ENCODE measurements at places on chromosomes 12 and 14.

DNA sequence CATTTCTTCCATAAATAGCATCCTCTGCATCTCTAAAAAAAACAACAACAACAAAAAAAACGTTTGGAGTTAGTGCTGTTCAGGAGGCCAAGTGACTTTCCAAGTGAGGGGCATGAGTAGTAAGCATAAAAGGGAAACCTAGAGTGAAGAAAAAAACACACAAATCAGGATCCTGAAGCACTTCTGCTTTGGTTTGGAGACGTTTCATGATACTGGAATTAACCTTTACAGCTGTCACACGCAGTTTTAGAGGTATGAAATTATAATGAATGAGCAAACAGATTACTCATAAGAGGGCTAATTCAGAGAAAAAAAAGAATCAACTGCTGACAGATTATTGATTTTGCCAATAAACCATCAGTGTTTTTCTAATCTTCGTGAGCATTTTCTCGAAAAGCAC is 3.8 kb downstream of the SRSF9 start:
- DNase-seq = peak; percentile 59

GRCh38 chr14:39967885-39968284 is 535.7 kb upstream of the FBXO33 start:
- DNase-seq = no peak

DNA sequence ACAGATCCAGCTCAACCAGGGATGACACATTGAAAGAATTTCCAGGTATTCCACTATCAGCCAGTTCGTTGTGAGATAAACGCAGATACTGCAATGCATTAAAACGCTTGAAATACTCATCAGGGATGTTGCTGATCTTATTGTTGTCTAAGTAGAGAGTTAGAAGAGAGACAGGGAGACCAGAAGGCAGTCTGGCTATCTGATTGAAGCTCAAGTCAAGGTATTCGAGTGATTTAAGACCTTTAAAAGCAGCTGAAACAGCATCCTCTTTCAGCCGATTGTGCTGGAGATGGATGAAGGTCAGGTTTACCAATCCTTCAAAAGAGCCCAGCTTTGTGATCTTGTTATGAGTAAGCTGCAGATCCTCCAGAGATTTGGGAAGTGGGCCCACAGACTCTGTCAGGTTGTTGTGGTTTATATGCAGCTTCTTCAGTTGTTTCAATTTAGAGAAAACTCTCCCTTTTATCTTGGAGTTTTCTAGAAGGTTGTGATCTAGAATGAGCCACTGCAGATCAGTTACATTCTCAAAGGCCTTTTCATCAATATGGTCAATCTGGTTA is 3.0 kb downstream of the LUM start:
- no peak for DNase-seq

DNA sequence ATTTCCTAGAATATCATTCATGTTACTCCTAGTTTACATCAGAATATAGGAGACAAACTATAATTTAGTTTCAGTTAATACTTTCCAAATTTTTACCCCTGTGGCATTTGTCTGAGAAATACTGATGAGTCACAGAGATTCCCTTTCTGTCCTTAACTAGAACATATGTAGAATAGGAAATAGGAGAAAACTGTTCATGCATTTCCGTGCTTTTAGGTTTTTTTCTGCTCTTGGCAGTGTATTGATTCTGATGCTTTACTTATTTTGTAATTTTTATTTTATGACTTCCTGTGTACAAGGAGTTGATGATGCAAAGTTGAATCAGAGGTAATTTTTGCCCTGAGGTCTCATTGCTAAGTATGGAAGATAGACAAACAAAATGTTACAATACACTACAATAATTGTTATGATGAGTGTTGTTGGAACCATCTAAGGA is 23.0 kb downstream of the MNAT1 start:
- DNase-seq = peak; percentile 30

- no peak for DNase-seq
Measured at GRCh38 chr14:105283028-105283427, 17.8 kb downstream of the BRF1 start.

- DNase-seq = no peak
Measured at GRCh38 chr12:102757882-102758226, 159.2 kb downstream of the PAH start.

- DNase-seq = peak; percentile 18
Measured at GRCh38 chr14:39050389-39050788, 52.6 kb downstream of the SEC23A start.

- no peak for DNase-seq
Measured at GRCh38 chr12:39780913-39781446, 161.4 kb upstream of the ABCD2 start.

GRCh38 chr12:10901427-10901826 is 7.9 kb downstream of the TAS2R13 start:
- no peak for DNase-seq

GRCh38 chr12:97038834-97039233 is 131.8 kb downstream of the NEDD1 start:
- no peak for DNase-seq

GRCh38 chr12:56631790-56632700 is 1.9 kb upstream of the BAZ2A start:
- peak; percentile 70 for DNase-seq

GRCh38 chr14:100081997-100082625 is 16.9 kb downstream of the EVL start:
- no peak for DNase-seq

- DNase-seq = no peak
Measured at GRCh38 chr14:104587641-104588040, 8.1 kb downstream of the C14orf180 start.

- DNase-seq = no peak
Measured at GRCh38 chr12:103881261-103881660, 40.2 kb upstream of the NT5DC3 start.

GRCh38 chr14:54918427-54918826 is 15.8 kb upstream of the GCH1 start:
- DNase-seq = no peak

DNA sequence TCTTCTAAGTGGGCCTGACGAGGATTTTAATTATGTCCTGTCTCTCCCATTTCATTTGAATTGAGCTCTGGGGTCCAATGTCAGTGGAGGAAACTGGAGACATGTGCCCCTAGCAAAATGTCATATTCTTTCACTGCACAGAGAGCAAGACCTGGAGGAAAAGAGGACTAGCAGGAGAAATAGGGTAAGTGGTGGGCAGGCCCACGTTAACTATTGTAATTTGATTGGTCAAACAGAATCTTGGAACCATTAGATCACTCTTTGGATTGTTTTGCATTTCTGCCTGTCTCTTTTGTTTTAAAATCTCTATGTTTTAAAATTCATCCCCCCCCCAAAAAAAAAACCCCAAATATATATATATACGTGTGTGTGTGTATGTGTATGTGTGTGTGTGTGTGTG is 113.9 kb upstream of the PELI2 start:
- DNase-seq = no peak

DNA sequence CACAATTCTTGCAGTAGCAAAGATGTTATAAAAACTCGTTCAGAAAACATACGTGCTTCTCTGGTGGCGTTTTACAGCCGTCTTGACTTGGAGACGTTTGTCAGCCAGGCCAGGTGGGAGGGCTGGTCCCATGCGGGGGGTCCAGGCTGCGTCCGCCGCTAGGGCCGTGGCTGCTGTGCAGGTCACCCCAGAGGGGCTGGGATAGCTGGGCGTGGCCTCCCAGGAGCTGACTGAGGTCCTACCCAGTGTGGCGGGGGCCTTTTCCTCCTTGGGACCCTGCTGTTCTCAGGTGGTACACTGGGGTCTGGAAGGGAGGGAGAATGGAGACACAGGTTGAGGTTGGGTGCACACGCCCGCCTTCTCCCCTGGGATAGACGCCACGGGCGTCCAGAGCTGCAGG is 25.2 kb downstream of the MTA1 start:
- DNase-seq = no peak

GRCh38 chr12:53952871-53953734 is 1.6 kb upstream of the HOXC12 start:
- DNase-seq = no peak

GRCh38 chr12:6314776-6315175 is 4.3 kb downstream of the PLEKHG6 start:
- DNase-seq = no peak

- no peak for DNase-seq
Measured at GRCh38 chr12:92156139-92156538, 10.5 kb upstream of the BTG1 start.
